ENCODE measurements at places on chromosomes 6 and 20. TPM values are rescaled to one million over a fixed set of nuclear protein-coding genes. Genes with fewer than 3 reads are reported as not detected.

DNA sequence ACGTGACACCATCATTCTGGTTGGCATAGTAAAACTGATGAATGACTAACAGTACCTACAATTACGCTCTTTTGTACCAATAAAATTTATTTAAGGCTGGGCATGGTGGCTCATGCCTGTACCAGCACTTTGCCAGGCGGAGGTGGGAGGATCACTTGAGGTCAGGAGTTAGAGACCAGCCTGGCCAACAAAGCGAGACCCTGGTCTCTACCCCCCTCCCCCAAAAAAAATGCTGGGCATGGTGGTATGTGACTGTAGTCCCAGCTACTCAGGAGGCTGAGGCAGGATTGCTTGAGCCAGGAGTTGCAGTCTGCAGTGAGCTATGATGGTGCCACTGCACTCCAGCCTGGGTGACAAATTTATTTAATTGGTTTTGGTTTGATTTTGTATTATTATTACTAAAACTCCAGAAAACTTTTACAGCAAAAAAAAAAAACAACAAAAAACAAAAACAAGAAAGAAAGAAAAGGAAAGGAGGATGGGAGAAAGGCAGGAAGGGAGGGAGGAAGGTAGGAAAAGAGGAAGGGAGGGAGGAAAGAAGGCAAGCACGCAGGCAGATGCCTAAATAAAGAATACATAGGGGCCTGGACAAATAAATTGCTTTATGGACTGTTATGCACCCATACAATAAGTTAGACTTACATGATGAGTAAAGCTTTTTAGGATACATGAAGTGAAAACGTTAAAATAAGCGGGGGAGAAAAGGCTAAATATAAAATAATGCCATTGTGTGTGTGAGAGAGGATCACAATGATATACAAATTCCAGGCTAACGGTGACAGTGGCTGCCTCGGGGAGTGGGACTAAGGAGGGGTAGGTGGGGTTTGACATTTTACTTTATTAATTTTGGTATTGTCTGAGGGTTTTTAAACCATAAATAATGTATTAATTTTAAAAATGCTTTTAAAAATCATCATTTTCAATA lies 682 bp upstream of the ZSCAN9 start:
- peaks cover 10% of the 10 kb centered on the region for H3K4me1 ChIP-seq
- H3K27me3 ChIP-seq, result peaks cover 54% of the 10 kb centered on the region

- no peak for DNase-seq
- H3K27me3 ChIP-seq, result no peaks in the 10 kb centered on the region
- no peaks in the 10 kb centered on the region for H3K36me3 ChIP-seq
- no peak overlapping the region for H3K4me3 ChIP-seq
- peak overlapping the region; percentile 55 for H3K27ac ChIP-seq
Measured at GRCh38 chr6:15430931-15431405, 185.1 kb downstream of the JARID2 start.

DNA sequence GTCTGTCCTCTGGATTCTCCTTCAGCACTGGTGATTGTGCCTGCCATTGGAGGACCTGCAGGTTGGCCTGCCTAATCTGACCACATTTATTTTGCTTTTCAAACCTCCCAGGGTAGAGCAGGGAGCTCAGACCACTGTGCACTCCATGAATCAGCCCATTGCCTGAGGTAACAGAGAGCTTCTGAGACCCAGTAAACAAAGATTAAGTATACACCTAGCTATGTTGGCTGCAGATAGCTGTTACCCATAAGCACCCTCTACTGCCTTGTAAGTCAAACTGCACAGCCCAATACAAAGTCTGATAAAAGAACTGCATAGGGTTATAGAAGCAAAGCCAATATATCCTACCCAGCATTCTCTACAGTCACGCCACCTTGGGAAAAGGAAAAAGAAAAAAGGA lies 338.7 kb downstream of the HTR1B start:
- DNase-seq, result no peak
- H3K4me3 ChIP-seq, result no peak overlapping the region
- no peak overlapping the region for H3K27ac ChIP-seq
- H3K27me3 ChIP-seq, result no peaks in the 10 kb centered on the region
- H3K36me3 ChIP-seq, result peaks cover 5% of the 10 kb centered on the region

DNA sequence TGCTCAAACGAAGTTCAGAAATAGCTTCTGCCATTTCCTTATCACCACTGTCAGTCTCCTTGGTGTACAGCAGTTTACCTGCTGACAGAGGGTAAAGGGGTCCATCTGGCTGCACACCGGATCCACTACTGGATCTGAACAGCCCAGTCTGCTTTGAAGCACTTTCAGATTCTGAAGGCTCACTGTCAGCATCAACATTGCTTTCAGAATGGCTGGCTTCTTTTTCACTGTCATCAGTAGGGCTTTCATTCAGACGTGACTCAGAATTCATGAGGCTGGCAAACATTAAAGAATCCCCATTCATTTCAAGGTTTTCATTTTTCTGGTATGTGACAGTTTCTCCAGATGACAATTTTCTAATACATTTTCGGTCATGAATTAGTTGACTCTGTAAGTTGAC lies 21.0 kb upstream of the PNISR start:
- DNase-seq, result no peak
- no peak overlapping the region for H3K4me3 ChIP-seq
- no peak overlapping the region for H3K27ac ChIP-seq
- peaks cover 6% of the 10 kb centered on the region for H3K27me3 ChIP-seq
- 0 out of 2 replicates have a peak, but pooled peaks cover 6% of the 10 kb centered on the region for H3K4me1 ChIP-seq
- H3K36me3 ChIP-seq, result peaks cover 72% of the 10 kb centered on the region

The LEMD2 gene
- total RNA-seq, result 46.6 TPM

The CLIC5 gene
- 0.22 TPM for total RNA-seq

DNA sequence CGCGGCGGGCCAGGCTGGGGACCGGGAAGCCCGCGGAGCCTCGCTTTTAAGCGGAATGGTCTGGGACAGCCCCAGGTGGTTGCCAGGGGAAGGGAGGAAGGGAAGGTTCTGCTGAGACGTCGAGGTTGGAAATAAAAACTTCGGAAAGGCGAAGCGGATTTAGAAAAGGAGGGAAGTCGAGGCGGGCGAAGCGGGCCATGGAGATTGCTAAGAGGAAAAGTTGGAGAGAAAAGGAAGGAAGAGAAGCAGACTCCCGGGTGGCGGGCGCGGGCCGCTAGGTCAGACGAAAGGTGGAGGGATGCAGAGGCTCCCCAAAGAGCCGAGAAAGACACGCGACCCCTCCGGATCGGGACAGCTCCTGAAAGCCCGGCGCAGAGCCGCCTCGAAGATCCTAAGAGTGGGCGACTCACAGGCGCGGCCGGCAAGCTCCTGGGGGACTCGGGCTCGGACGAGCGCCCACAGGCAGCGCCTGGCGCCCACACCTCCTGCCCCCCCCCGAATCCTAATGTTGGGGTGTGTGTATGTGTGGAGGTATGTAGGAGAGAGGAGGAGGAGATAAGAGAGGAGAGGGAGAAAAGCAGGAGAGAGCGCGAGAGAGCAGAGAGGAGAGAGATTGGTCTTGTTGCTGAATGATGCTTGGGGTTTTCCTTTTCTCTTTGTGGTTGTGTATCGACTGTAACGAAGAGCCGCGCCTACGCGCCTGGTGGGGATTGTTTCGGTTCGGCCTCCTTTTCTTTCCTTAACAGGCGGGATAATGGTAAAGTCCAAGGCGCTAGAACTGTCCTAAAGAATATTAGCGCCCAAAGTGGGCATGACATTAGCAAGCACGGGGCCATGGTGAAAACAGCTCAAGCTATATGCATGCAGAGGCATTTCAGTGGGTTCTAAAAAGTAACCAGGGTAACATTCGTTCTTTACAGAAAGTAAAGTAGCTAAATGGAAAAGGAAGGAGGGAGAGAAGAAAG lies 1.5 kb downstream of the TFAP2B start:
- H3K36me3 ChIP-seq, result no peaks in the 10 kb centered on the region
- peaks cover 76% of the 10 kb centered on the region for H3K4me1 ChIP-seq
- DNase-seq, result peak; percentile 49
- peak overlapping the region; percentile 70 for H3K4me3 ChIP-seq
- no peak overlapping the region for H3K27ac ChIP-seq

- DNase-seq, result no peak
- no peaks in the 10 kb centered on the region for H3K36me3 ChIP-seq
- no peak overlapping the region for H3K27ac ChIP-seq
- no peak overlapping the region for H3K4me3 ChIP-seq
- peaks cover 5% of the 10 kb centered on the region for H3K27me3 ChIP-seq
Measured at GRCh38 chr6:16765235-16765634, 4.0 kb upstream of the ATXN1 start.

- no peak overlapping the region for H3K4me3 ChIP-seq
- no peaks in the 10 kb centered on the region for H3K36me3 ChIP-seq
- no peaks in the 10 kb centered on the region for H3K27me3 ChIP-seq
- H3K4me1 ChIP-seq, result no peaks in the 10 kb centered on the region
- no peak overlapping the region for H3K27ac ChIP-seq
- no peak for DNase-seq
Measured at GRCh38 chr6:92139601-92140000, 1279.8 kb downstream of the EPHA7 start.

The BPI gene
- total RNA-seq, result not detected

The PPP1R14C gene
- 1.1 TPM for total RNA-seq
